Activated B cell treated with CpG ODN at 0.5 μM for 24 hours (primary cell): ENCODE measurements at places on chromosomes 3 and 15.

GRCh38 chr3:31613654-31614053 is 80.9 kb downstream of the STT3B start:
- DNase-seq, result no peak

DNA sequence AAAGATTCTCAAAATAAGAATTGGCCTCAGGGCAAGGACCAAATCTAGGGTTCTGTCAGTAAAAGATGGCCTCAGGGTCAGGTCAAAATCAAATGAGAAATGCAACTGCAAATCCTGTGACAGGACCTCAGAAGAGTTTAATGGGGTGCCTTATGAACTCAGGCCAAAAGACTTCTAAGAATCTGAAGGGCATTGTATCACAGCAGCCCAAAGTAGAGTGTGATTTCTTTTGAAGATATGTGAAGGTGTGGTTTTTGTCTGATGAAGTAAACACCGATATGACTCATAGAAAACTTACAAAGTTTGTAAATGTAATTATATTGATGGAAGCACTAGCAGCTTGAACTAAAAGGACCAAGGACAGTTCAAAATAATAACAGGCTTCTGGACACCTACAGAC is 966.1 kb downstream of the AGBL1 start:
- DNase-seq, result no peak

DNA sequence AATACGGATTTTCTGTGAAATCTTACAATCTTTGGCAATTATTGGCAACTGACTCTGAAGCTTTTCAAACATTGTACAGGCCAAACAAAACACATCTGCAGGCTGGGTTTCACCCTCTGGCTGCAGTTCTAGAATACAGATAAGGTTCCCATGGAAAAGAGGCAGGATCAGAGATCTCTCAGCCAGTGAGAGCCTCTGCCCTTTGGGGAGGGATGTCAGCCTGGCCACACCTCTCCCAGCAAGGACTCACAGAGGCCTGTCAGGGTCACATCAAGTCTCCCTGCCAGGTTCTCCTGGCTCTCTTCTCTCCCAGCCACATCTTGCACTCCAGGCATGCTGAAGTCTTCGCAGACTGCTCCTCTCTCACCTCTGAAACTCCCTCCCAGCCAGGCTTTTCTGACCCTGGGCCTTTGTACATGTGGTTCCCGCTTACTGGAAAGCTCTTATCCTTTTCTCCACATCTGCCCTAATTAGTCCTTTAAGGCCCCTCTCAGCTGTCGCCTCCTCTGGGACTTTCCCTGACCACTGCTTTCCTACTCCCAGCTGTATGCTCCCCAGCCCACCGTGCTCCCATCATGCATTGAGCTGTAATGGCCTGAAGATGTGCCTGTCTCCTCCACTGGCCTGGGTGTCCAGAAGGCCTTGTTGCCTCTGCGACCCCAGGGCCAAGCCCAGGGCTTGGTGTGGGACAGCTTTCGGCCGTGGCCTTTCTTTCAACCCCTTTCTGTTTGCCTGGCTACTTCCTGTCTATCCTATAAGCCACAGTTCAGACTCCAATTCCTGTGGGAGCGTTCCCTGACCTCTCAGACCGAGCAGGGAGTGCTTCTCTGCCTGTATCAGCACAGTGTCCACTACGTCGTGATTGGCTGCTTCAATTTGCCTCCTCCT is 4.3 kb downstream of the RBP1 start:
- DNase-seq, result no peak

DNA sequence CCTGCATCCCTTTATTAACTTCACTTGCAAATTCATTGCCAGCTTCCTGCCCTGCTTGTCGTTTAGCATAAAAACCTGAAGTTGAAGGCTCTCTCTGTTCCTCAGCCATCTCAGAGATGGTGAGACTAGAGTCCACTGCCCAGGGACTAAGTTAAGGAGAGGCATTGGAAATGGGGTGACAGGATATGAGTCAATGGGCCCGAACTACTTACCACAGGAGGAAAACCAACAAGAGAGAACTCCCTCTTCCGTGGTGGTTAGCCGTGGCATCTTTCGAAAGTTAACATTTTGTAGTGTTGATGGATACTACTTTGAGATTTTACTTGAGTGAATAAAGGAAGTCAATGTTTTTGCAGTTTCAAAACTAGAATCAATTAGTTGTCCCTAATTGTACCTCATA is 65.3 kb downstream of the LRTM1 start:
- DNase-seq, result no peak

DNA sequence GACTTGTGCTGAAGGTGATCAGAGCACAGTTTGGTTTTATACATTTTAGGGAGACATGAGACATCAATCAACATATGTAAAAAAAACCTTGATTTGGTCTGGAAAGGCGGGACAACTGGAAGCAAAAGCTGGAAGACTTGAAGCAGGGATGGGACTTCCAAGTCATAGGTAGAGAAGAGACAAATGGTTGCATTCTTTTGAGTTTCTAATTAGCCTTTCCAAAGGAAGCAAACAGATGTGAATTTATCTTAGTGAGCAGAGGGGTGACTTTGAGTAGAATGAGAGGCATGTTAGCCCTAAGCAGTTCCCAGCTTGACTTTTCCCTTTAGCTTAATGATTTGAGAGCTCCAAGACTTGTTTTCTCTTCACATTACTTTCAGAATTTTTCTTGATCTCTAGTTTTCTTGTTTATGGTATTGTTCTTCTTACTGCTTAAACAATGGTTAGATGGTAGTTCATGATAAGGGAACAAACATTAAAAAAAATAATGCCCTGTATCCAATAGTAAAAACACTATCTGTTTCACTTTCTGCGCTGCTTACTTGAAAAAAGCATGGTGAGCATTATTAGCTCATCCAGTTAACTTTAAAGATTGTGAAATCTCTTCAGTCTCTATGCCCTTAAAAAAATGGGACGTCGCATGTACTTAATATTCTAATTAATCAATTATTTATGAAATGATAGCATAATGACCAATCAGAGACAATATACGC is 48.5 kb upstream of the BCHE start:
- DNase-seq, result no peak

- no peak for DNase-seq
These were observed 7.0 kb downstream of the ZPLD1 start for GRCh38 chr3:102441832-102442231.

DNA sequence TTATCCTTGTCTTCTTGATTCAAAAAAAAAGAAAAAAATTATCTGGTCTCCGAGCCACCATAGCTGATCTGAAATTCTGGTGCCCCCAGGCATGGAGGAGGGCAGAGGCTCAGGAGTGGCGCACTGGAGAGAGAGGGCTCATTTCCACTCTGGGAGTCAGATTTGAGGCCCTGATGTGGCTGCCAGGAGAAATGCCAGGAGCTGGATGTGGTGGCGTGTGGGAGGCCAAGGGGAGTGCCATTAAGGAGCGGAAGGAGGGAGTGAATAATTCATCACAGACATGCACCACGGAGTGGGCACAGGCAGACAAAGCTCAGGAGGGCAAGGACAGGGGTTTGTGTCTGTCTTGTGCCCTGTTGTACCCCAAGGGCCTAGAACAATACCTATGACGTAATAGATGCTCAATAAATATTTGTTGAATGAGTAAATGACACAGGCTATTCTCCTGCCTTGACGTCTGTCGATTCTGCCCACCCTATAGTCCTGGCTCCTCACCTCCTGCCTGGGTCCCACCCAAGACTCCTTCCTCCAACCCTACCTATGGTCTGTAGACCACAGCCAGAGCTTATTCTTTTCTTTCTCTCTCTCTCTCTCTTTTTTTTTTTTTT is 12.0 kb upstream of the GRIP2 start:
- DNase-seq, result no peak

- no peak for DNase-seq
These were observed 1.2 kb downstream of the PARP16 start for GRCh38 chr15:65285291-65286068.

DNA sequence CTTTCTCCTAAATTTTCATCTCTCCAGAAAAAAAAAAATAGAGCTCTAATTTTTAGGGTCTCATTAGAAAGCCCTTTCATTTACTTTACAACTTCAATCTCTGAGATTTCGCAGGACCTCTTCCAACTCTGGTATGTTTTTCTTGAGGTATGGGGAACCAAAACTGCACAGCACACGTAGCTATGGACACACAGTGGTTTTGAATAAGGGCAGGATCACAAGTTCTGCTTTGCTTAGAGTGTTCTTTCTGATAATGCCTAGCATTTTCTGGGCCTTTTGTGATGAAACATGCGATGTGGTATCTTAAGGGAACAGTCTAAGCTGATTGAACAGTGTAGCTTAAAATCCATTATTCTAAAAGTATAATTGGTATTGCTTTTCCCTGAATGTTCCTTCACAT is 25.3 kb downstream of the ZNF592 start:
- DNase-seq, result no peak
